ENCODE measurements at places on chromosomes 7 and 10. TPM values are rescaled to one million over a fixed set of nuclear protein-coding genes. Genes with fewer than 3 reads are reported as not detected.

- peak; percentile 50 for DNase-seq
These were observed 738 bp downstream of the VPS26A start for GRCh38 chr10:69124563-69125268.

- no peak for DNase-seq
These were observed 514.7 kb downstream of the RPS24 start for GRCh38 chr10:78548369-78548768.

- DNase-seq: peak; percentile 73
These were observed 9.4 kb upstream of the PPP2R2D start for GRCh38 chr10:131891196-131891928.

- DNase-seq: peak; percentile 72
These were observed 55.8 kb upstream of the MRLN start for GRCh38 chr10:59808896-59809643.

- no peak for DNase-seq
These were observed 17.1 kb downstream of the AOC1 start for GRCh38 chr7:150869467-150869866.

DNA sequence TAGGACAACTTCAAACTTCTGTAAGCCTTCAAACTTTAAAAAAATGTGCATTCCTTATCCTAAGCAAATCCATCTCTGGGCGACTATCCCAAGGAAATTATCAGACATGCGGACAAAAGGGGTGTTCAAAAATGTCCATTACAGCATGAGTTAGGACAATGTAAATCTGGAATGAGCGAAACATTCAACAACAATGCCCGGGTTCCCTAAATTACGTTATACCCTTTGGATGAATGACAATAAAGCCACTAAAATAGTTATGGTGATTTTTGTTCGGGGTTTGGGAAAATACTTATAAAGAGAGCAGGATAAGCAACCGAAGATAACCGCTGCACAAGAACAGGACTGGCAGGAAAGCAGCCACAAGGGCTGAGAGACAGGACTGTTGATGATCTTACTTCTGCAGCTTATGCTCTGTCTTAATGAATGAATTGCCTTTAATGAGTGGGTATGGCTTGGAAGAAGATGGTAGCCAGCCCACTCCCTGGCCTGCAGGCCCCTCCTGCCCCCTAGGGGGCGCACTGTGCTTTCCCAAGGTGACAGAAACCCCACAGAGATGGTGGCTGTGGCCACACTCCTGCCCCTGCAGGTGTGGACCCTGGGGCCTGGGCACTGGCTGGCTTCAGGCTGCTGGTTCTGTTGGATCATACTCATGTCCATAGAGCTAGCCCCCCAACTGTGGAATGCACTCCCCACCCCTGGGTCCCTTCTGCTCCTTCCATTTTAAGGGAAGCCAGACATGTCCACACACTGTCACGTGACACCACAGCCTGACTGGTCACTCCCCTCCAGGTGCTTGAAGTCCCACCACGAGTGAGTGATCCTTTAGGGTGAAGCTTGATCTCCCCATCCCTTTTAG lies 45.0 kb downstream of the ZCCHC24 start:
- DNase-seq: peak; percentile 64

- no peak for DNase-seq
These were observed 49.2 kb downstream of the CHST3 start for GRCh38 chr10:72013202-72013945.

GRCh38 chr10:86287966-86288579 lies 78.5 kb downstream of the GRID1 start:
- no peak for DNase-seq

DNA sequence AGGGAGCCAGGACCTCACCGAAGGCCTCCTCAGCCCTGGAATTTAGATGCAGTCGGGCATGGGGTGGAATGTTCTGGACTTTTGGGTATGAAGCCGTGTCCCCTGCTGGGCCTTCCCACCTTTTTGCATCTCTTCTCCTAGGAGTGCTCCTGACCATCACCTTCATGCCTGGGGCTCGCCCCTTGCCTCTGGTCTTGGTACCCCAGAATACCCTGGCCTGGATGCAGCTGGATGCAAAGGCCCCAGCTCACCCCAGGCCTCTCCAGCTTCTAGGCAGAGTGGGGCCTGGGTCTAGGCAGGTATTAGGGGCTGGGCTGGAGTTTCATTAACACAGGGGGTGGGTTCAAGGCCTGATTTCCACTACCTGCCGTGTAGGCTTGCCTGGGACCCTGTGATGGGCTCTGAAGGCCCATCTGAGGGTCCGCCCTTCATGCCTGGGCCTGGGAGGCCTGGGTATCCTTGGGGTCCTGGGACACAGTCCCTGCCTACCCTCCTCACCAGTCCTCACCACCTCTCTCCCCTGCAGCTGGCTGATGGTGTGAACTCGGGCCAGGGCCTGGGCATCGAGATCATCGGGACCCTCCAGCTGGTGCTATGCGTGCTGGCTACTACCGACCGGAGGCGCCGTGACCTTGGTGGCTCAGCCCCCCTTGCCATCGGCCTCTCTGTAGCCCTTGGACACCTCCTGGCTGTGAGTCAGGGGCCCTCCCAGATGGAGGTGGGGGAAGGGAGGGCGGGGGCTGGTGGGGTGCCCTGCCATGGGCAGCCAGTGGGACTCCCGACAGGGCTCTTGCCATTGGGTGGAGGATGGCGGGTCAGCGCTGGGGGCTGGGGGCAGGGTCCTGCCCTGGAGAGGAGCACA lies 10.1 kb downstream of the AQP1 start:
- DNase-seq: no peak

DNA sequence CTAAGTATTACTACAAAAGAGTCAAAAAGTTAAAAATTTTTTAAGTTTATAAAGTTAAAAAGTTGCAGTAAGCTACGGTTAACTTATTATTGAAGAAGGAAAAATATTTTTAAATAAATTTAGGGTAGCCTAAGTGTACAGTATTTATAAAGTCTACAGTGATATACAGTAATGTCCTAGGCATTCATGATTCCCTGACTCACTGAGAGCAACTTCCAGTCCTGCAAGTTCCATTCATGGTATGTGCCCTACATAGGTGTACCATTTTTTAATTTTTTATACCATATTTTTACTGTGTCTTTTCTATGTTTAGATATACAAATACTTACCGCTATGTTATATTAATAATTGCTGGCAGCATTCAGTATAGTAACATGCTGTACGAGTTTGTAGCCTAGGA lies 92.3 kb downstream of the CTNNA3 start:
- no peak for DNase-seq

- no peak for DNase-seq
These were observed 8.9 kb downstream of the HIP1 start for GRCh38 chr7:75729851-75730274.

- DNase-seq: no peak
These were observed 35.8 kb upstream of the CDK1 start for GRCh38 chr10:60742512-60742911.

- peak; percentile 46 for DNase-seq
These were observed 53.4 kb upstream of the FHIP2A start for GRCh38 chr10:114767986-114768821.

DNA sequence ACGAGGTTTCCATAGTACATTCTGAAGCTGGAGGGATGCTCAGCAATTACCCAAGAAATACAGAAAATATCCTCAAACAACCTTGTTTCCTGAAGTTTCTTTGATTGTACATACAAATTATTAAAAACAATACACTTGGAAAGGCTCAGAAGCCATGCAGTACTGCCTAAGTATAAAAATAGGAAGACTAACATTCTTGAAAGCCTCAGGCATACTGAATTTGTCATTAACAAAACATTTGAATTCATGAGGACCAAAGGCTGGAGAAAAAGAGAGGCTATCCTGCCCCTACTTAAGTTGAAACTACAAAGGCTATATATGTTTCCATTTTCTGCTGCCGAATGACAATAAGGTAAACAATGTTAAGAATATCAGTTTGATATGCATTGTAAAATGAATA lies 54.3 kb upstream of the SGCE start:
- no peak for DNase-seq

GRCh38 chr10:114538181-114538906 lies 119.7 kb downstream of the ABLIM1 start:
- DNase-seq: peak; percentile 73

DNA sequence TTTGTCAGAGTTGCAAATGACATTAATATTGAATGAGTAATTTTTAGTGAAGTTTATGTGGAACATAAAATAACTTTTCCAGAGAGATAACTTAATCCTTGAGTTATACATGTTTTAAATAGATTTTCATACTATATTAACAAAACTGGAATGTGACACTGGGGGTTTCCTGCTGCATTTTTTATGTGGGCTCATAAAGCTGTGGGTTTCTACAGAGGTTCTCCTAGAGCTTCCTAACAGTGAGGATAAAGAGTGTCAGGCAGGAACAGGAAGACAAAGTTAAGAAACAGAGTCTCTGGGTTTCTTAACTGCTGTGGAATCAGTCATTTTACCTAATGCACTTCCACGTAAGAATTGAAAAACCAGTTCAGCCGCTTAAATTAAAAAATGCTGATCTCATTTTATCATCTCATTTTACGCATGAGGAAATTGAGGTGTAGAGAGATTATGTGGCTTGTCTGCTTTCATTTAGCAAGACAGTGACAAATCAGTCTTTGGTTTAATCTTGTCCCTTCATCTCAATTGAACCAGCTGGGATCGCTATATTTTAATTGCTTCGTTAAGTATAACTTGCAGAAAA lies 5.0 kb downstream of the CD36 start:
- no peak for DNase-seq

DNA sequence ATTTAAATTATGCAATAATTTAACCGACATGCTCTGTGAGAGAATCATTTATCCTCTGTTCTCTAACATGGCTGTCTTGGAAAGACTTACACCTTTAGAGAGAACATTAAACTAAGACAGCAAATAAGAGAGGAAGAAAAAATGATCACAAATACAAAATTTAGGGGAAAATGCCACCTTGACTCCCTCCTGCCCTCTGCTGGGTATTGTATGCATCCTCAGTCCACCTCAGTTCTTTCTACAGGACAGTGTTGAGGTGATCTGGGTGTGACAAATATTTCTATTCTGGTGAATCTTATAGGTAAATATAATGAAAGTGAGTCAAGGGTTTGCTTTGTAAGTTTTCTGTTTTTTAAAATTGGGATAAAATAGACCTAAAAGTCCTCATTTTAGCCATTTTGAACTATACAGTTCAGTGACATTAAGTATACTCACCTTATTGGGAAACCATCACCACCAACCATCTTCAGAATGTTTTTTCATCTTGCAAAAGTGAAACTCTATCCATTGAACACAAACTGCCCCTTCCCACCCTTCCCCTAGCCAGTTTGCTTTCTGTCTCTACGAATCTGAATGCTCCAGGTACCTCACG lies 61.5 kb upstream of the ELMO1 start:
- DNase-seq: peak; percentile 35

Gene DDX56
- total RNA-seq: 67.5 TPM

Gene WEE2
- total RNA-seq: not detected

Gene BLNK
- total RNA-seq: not detected

Gene ARID5B
- total RNA-seq: 1.8 TPM

Gene GSTO2
- 7.6 TPM for total RNA-seq

Gene NUTM2E
- 0.09 TPM for total RNA-seq

Gene OR2F1
- not detected for total RNA-seq

Gene CALHM2
- 2.1 TPM for total RNA-seq
